ENCODE measurements at places on chromosomes 3 and 15.

GRCh38 chr3:100002599-100003350 lies 111.5 kb downstream of the FILIP1L start:
- no peak for DNase-seq

DNA sequence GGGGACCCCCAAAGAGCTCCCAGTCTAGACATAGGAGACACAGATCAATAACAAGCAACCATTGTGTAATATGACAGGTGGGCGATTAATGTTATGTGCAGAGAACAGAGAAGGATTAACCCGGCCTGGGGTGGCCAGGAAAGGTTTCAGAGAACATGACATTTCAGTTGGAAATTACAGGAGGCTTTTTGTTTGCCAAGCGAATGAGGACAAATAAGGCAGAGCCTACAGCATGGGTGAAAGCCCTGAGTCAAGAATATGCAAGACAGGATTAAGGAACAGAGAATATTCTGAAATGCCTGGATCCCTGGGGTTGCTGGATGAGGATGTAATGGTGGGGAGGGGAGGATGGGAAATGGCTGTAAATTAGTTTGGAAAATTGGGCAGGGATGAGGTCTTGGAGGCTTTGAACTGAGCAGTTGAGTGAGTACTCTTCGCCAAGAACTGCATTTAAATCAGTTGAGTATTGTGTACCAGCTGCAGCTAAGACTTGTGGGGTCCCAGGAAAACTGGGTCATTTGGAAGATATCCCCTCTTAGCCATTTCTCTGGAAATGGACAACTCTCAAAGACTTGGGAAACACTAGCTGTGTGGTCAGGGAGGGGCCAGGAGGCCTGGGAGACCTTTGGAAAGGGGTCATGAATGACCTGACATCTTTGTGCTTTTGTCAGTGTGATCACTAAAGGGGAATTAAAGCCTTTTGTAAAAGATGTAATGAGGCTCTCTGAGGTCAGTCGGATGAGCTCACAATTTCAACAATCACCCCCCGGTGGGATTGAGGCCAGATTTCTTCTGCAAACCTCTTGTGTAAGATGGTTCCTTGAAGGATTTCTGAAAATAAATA lies 198.6 kb upstream of the NR2E3 start:
- no peak for DNase-seq

DNA sequence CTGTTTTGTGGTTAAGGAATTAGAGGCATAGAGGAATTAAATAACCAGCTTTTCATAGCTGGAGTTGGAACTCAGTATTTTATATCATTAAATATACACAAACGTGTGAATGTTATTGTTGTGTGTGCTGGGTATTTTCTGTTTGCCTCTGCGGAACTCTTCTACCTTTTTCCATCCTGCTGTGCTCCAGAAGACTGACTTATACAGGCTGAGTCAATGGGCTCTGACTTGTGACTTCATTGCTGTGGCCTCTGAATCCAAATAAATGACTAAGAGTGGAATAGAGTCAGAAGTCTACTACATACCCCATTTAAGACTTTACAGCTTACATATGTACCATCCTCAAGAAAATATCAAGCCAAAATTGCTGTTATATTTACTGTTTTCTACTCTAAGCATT lies 17.6 kb downstream of the ARIH1 start:
- no peak for DNase-seq

GRCh38 chr3:41867533-41867932 lies 94.4 kb downstream of the ULK4 start:
- no peak for DNase-seq

- no peak for DNase-seq
Observed at GRCh38 chr3:5143464-5143863, 21.4 kb downstream of the ARL8B start.

DNA sequence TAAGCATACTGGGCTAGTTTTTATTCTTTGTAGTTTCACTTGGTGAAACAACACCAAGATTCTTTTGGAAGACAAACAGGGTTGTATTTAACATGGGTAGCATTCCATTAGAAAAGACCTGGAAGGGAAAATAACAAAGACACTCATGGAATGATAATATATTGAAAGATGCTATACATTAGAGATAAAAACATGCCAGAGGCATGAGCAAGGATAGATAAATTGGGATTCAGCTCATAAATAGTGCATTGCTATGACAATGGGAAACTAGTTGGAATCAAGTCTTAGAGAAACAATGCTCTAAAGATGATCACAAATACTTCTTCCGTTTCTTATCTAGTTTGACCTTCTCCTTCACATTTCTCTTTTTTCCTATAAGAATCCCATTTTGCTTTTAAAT lies 677.4 kb downstream of the ZNF385D start:
- no peak for DNase-seq

DNA sequence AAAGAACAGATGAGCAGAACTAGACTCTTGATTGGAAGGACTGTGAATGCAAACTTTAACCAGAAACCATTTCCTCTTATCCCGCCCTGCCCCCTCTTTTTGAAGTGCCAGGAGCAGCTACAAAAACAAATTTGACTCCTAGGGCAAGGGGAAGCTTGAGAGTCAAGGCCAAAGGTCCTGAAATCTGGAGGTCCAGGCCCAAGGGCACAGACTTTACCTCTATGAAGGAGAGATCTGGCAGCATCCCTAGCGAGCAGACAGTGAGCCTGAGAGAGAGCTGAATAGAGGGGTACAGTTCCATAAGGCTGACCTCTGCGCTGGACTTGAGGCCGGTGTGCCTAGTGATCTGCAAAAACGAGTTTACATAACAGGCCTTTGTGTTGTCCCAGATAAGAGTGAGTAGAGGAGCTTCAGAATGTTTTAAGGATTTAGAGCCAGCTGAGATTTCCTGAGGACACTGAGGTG lies 5.1 kb downstream of the RAB43 start:
- DNase-seq: no peak

DNA sequence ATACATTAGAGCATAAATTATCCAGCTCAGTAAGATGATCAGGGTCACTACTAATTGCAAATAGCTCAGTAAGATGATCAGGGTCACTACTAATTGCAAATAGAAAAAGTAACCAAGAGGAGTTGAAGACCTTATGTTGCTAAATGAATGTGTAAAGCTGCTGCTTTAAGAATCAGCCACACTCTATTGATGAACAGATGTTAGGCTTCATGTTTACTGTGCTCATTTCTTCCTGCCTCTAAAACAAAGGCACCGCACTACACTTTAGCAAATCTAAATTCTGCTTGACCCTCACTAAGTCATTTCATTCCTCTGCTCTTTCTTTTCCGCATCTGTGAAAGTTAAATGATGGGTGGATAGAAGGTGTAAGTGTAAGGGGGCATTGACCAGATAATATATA lies 92.6 kb upstream of the PLSCR4 start:
- no peak for DNase-seq

DNA sequence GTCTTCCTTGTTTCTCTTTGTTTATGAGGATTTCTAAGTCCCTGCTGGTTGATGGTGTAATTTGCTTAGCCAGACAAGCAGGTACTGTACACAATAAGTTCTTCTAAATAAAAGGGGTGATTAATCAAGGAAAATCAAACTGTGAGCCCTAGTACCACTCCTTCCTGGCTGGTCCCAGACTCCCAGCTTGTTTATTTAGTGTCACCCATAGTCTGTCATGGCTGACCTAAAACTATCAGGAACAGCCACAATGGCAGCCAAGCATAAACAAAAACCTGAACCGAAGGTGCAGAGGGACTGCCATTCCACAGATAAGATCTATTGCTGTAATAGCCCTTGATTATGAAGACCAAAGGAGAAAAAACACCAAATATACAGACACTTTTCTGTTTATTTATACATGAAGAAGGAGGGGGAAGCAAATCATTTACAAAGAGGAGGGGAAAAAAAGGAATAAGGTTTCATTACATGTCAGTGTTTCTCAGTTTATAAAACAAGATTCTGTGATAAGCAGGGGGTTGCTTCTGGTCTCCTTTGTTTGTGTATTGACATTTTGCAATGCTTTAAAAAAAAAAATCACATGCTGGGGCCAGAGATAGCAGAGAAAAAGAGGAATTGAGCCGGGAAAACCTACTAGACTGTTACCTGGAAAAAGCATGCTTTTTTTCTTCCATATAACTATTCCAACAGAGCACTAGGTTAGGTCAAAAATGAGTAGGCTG lies 182.4 kb upstream of the DPH6 start:
- no peak for DNase-seq
